ENCODE measurements at places on chromosomes 7 and 10.

DNA sequence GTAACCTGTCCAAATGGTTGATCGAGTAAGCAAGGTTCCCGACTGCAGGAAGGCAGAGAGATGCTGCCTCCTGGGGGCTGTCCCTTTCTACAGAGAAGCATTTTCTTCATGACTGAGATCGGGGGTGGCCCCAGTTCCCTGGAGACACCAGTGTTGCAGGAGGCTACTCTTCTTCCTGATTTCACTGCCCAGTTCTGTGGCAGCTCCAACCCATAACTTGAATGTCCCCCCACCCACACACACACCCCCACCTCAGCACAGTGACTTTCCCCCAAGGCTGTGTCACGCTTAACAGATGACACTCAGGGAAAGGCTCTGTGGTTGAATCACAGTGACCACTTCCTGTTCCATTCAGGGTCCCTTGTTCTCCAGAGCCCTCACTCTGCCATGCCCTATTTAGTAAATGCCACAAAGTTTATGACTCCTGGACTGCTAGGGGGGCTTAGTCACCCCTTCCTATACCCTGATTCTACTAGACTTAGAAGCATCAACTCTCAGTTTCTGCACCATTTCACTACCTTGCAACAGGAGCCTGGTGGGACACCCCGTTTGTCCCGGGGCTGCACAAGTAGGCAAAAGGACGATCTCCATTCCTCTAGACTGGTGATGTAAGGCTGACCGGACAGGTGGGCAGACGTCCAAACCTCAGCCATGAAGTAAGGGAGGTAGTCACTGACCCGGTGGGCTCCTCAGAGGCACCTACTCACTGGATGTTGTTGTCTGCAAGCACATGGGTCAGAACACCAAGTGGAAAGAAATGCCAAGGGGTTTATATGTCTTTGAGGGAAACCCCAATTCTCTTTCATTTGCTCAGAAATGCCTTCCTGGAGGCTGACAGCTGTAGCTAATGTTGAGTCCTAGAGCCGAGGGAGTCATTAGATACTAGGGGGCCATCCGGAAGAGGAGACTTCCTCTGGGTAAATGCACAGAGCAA is 31.3 kb upstream of the SMC3 start:
- no peak for DNase-seq

DNA sequence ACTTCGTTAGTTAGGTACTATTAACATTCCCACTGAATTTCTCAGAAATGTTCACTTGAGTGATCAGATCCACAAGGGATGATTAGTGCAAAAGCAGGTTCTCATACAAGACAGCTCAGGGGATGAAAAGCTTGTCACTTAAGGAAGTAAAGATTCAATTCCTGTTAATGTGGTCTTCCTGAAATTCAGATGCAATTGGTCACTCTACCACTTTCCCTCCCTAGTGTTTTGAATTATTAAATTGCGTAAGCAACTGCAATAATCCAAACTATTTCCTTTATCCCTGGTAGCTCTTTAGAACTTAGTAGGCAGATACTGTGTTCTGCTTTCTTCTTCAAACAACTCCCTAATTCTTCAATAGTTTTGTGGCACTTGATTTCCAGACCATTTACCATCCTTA is 121.4 kb downstream of the MAGI2 start:
- no peak for DNase-seq

DNA sequence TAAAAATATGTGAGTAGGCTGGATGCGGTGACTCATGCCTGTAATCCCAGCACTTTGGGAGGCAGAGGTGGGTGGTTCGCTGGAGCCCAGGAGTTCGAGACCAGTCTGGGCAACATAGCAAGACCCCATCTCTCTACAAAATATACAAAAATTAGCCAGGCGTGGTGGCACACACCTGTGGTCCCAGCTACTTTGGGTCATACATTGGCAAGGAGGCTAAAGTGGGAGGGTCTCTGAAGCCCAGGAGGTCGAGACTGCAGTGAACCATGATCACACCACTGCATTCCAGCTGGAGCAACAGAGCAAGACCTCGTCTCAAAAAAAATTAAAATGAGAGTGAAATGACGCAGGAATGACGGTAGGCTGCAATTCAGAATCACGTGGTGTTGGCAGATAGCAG is 64.7 kb upstream of the SH2B2 start:
- no peak for DNase-seq

- no peak for DNase-seq
These were observed 95.8 kb upstream of the AGBL3 start for GRCh38 chr7:134890246-134891240.

DNA sequence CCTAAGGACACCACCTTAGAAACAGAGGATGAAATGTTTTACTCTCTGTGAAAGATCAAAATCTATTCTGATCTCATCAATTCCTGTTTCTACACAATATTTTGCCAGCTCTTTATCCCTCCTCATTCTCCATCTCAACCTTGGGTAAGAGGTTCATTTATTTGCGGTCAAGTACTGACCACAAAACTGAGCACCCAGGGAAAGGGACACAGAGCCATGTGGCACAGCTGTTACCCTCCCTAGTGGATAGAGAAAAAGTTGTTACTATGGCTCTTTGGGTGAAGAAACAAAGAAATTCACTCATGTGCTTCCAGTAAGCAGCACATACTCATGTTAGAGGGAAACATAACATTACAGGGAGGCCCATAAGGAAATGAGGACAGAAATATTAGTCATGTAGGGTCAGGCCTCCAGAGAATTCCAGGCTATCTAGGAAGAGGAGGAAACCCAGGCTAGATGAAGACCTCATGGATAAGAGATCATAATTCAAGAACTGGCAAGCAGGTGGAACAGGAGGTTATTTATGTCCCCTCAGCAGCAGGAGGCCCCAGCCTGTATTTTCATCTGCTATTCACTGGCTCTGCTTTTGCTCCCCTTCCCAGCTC is 114.5 kb downstream of the ATE1 start:
- DNase-seq = no peak

DNA sequence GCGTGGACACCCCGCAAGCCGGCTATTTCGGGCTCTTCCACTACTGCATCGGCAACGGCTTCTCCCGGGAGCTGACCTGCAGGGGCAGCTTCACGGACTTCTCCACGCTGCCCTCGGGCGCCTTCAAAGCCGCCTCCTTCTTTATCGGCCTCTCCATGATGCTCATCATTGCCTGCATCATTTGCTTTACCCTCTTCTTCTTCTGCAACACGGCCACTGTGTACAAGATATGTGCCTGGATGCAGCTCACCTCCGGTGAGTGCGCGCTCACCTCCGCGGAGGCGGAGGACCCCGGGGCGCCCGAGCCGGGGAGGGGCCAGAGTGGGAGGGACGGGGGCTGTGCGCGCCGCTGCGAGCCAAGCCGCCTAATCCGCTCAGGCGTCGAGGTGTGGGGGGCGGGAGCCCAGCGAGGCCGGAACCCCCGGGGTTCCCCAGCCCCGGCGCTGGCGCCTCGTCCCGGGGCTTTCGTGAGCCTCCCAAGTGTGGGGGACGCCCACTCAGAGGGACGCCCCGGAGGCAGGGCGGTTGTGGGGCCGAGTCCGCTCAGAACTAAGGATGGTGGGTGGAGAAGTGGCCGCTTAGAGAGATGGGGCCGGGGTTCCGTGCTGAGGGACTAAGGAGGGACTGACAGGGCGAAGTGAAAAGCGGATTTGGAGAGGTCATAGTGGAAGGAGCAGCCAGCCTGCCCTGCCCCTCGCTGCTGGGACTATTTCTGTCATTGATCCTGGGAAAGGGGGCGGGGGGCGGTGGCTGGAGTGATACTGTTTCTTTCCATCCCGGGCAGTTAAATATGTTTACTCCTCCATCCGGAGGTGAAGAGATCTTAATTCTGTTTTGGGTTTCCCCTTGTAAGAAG is 795 bp downstream of the LHFPL3 start:
- no peak for DNase-seq

GRCh38 chr10:125217990-125218675 is 57.8 kb upstream of the CTBP2 start:
- no peak for DNase-seq

GRCh38 chr7:115208710-115209560 is 287.0 kb downstream of the MDFIC start:
- no peak for DNase-seq

DNA sequence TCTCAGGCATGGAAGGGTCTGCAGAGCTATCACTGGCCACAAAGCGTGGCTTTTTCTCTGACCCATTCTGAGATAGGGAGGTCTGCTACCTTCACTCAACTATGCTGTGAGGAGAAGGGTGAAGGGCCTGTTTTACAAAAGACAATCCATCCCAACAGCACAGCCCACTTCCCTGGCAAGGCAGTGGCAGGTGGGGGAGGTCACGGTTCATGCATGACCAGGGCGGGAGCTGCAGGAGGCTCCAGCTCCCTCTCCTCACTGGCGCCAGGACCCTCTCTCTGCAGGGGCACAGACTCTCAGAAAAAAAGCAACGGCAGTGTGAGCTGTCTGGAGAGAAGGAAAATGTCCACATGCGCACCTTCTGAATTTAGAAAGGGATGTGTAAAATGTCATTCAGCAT is 28.5 kb downstream of the GRB10 start:
- no peak for DNase-seq
